GM23248 (cell line): ENCODE measurements at places on chromosomes 6 and 20. TPM values are rescaled to one million over a fixed set of nuclear protein-coding genes. Genes with fewer than 3 reads are reported as not detected.

DNA sequence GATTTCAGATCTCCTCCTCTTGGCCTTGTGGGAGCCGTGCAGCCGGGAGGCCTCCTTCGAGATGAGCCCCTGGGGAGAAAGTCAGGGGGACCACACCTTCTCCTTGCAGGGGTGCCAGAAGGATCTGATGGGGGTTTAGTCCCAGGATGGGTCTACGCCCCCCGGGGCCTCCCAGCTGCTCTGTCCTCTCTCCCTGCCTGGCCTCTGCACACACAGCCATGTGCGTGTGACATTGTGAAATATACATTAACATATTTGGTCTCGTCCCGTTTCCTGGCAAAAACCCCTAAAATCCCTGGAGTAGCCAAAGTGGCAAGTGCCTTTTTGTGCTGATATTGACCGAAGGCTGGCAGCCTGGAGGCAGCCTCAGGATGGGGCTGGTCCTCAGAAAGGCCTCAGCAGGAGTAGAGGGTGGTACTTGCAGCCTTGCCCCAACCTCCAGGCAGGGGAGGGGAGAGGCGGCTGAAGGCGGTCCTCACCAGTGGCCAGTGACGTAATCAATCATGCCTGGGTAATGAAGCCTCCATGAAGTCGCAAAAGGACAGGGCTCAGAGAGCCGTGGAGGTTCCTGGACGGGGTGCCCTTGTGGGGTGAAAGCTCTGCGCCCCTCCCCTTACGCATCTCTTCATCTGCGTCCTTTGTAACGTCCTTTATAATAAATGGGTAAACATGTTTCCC lies 5.1 kb upstream of the HELZ2 start:
- no peak for DNase-seq

DNA sequence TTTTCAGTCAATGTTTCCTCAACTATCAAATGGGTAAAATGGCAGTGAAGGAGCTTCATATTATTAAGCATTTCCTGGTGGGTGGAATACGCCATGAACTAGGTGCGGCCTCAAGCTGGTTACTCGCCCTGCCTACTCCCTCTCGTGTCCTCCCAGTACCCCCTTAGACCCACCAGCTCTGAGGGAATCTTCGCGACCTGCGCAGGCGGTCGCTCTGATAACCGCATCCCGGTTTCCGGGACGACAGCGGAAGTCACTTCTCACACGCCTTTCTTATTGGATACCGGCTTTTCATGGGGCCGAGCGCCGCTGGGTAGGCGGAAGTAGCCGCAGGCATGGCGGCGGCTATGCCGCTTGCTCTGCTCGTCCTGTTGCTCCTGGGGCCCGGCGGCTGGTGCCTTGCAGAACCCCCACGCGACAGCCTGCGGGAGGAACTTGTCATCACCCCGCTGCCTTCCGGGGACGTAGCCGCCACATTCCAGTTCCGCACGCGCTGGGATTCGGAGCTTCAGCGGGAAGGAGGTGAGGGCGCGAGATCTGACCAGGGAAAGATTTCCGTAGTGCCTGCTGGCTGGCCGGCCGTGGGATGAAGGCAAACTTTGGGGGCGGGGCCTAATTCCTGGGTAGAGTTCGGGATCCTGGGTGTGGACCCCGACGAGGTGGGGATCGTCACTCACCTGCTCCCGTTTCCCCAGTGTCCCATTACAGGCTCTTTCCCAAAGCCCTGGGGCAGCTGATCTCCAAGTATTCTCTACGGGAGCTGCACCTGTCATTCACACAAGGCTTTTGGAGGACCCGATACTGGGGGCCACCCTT lies at the start of gene PIGT:
TSS of gene PIGT (plus strand) at position 320 of the 816 bp plus-strand sequence. CDS start at position 336, 16 bp downstream.
- DNase-seq, result peak; percentile 93

- peak; percentile 59 for DNase-seq
Measured at GRCh38 chr20:4817230-4817671, 95.5 kb downstream of the PRND start.

GRCh38 chr6:14682812-14683211 lies 563.1 kb upstream of the JARID2 start:
- peak; percentile 66 for DNase-seq

- peak; percentile 14 for DNase-seq
Measured at GRCh38 chr6:42522036-42522435, 41.8 kb upstream of the UBR2 start.

DNA sequence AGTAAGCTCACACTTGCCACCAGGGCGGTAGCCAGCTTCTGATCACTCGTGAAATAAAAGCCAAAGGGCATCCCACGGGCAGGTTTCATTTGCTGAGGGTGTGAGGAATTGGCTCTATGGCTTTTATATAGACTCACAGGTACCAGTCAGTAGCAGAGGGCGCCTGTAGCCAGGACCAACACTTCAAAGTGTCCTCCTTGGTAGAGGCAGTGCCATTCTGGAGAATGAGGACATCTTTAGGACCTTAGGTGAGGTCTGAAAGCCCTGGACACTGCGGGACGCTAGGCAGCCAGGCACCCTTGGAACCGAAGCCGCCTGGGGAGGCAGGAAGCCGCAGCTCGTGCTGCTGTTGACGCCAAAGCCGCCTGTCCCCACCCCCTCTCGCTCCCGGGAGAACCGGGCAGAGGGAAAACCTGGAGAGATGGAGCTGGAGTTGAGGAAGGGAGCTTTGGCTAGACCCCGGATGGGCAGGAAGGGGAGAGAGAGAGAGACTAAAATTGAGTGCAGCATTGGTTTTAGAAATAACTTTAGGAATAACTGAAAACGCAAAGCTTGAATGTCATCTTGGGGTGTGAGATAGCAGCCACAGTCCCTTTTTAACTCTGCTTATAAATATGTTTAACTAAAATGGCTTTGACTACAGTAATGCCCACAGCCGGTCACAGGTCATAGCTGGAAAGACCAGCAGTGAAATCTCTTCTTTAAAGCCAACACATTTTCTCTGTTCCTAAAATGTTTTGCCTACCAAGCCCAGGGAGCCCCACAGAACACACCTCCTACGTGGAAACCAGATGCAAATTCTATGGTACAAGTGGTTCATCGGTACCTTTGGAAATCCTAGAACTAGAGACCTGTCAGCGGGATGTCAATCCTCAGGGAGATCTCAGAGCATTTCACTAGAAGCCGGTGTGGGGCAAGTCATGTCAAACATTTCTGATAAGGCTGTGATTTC lies 128.5 kb upstream of the CDYL start:
- DNase-seq, result peak; percentile 80

- peak; percentile 98 for DNase-seq
Measured at GRCh38 chr20:50724851-50725723, 6.3 kb upstream of the PARD6B start.

DNA sequence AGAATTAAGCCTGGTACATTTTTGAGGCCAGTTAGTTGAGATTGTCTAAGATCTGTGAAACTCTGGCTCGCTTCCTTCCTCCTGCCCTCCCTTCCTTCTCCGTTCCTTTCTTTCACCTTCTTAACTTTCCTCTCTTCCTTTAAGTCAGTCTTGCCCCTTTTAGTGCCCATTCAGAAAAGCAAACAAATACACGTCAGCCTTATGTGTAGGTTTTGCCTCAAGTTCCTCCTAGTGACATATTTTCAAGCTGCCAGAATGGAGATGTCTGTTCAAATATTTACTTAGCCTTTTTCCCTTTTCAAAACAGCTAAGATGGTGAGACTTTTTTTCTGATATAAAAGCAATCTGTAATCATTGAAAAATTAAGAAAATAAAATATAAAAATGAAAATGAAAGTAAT lies 178.4 kb downstream of the FARS2 start:
- no peak for DNase-seq

GRCh38 chr6:7846966-7847818 lies 63.4 kb downstream of the TXNDC5 start:
- peak; percentile 67 for DNase-seq

- peak; percentile 70 for DNase-seq
Measured at GRCh38 chr6:155530219-155530834, 74.7 kb upstream of the NOX3 start.

DNA sequence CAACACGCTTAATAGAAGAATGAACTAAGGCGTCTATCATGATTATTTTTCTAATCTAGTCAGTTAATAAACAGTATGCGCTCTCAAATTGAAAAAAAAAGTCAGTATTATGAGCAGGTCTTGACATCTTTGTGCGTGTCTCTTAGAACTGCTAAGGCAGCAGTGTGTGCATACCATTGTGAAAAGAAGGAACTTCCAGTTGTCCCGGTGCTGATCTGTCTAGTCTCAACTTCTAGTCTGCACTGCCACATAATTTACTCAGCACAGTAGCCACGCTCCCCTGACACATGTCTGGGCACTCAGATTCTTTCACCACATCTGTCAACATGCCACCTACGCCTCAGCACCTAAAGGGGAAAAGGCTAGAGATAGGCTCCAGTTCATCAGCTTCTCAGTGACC lies 61.1 kb upstream of the SPDEF start:
- no peak for DNase-seq

DNA sequence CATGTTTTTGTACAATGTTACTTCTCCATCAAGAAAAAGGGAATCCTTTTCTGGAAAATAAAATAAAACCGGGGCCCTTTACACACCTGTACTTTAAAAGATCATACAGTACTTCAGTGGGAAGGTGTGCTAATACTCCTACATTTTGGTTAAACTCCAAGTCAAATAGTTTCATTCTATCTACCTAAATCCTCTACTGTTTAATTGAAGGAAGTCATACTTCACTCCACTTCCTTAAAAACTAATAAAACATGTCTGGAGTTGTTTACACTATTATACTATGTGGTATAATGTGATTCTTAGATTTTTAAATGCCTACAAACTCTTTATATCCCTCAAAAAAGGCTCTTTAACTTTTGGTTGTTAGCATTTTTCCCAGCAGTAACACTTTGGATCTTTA lies 18.6 kb upstream of the HBS1L start:
- DNase-seq, result no peak

DNA sequence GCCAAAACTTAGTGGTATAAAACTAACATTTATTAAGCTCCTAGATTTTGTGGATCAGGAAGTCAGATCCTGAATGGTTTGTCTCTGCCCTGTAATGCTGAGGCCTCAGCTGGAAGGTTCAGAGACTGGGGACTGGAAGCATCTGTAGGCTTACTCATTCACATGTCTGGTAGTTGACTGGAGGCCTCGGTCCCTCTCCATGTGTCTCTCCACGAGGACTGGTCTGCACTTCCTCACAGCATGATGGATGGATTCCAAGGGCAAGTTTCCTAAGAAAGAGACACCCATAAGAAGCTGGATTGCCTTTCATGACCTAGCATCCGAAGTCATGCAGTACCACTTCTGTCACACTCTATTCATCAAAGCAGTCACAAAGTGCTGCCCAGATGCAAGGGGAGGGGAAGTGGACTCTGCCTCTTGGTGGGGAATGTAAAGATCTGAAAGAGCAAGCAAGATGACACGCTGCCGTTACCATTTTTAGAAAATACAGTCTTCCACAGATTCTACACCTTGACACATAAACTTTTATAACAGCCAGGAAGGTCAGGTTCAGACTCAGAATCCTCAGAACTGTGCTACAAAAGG lies 17.2 kb upstream of the MDGA1 start:
- peak; percentile 52 for DNase-seq

- no peak for DNase-seq
Measured at GRCh38 chr6:100691972-100692371, 189.2 kb downstream of the ASCC3 start.

DNA sequence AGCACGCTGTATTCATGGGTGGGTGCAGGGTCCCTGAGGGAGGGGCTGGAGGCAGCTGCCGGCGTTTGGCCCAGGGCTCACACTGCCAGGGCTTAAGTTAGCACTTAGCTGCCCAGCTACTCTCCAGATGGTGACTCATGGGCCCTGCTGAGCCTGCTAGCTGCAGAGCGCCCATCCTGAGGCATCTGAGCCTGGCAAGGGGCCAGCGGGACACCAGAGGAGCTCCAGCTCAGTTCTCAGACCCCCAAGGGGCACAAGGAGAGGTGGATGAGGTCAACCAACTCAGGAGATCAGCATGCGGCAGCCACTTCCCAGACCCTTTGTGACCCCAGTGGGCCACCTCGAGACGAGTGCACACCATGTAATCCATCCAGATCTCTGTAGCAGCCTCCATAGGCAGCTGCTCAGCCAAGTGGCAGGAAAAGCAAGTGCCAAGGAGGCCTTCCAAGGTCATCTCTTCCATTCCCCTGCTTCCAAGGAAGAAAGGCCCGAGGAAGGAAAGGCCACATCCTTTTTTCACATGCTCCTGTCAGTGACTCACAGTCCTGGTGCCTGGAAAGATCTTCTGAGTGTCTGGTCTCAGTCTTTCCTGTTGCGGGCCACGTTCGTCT lies 35.3 kb downstream of the FOXP4 start:
- peak; percentile 92 for DNase-seq

DNA sequence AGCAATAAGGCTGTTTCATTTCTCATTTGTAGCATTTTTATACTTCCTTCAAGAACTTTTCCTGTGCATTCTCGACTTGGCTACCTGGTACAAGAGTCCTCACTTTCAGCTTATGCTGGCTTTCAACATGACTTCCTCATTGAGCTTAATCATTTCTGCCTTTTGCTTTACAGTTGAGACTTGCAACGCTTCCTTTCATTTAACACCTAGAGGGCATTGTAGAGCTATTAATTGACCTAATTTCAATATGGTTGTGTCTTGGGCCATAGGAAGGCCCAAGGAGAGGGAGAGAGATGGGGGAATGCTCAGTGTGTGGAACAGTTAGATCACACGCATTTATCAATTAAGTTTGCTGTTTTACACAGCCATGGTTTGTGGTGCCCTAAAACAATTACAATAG lies 37.2 kb downstream of the SLC22A2 start:
- DNase-seq, result no peak

GRCh38 chr20:51711426-51711825 lies 56.8 kb downstream of the ATP9A start:
- DNase-seq, result no peak

PLCB1 gene
- polyA plus RNA-seq, result 3.7 and 5.5 TPM in 2 replicates

APCDD1L gene
- polyA plus RNA-seq, result 15.7 and 16.6 TPM in 2 replicates

NKX2-2 gene
- not detected in 2 replicates for polyA plus RNA-seq

ERVFRD-1 gene
- polyA plus RNA-seq, result 0.05 TPM in 1 of 2 replicates, not detected in the other

LATS1 gene
- polyA plus RNA-seq, result 11.5 and 12.8 TPM in 2 replicates

TENT5A gene
- 39.2 and 46.5 TPM in 2 replicates for polyA plus RNA-seq

POM121L2 gene
- not detected in 2 replicates for polyA plus RNA-seq
